ENCODE measurements at places on chromosomes 1 and 21.

GRCh38 chr1:119286587-119287181 is 81.9 kb upstream of the HAO2 start:
- no peak for DNase-seq

GRCh38 chr1:235011599-235012435 is 116.8 kb downstream of the TOMM20 start:
- no peak for DNase-seq

DNA sequence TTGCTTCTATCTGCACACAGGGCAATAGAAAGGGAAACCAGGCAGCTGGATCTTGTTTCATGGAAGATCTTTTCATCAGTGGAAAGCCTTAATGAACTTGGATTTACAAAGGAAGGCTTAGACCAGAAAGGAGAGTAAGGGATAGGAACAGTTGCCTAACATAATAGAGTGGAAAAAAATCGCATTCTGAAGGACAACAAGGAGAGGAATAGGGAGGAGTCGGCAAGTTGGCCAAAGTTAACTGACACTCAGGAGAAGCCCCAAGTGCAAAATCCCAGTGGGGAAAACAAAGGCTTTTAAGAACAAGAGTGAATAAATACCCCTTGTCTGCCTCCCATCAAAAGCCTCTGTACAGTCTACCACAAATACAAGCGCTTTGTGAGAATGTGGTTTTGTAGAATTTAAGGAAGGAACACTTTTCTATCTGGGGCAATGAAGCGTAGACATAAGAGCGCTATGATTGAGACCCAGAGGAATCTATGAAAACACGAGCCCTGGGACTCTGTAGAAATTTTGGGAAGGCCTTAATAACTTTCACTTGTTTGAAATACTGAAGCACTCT is 74.1 kb downstream of the ZNF648 start:
- no peak for DNase-seq

GRCh38 chr1:72322910-72323309 is 40.6 kb upstream of the NEGR1 start:
- no peak for DNase-seq

DNA sequence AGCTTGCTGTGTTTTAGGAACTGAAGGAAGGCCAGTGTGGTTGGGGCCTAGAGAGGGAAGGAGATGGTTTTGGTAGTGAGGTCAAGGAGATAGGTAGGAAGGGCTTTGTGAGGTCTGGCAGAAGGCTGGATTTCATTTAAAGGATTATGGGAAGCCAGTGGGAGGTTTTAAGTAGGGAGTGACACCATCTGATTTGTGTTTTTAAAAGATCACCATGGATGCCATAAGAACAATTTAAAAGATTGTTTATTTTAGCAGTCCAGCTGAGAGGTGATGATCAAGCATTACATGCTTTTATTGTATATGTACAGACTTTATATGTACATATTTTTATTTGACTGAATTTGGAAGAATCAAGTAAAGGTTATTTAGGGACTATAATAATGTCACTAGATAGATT is 26.4 kb downstream of the RGL1 start:
- DNase-seq, result no peak

- no peak for DNase-seq
Measured at GRCh38 chr1:59878370-59878769, 48.2 kb downstream of the CYP2J2 start.
